ENCODE measurements at places on chromosomes 5 and 9. TPM values are rescaled to one million over a fixed set of nuclear protein-coding genes. Genes with fewer than 3 reads are reported as not detected.

DNA sequence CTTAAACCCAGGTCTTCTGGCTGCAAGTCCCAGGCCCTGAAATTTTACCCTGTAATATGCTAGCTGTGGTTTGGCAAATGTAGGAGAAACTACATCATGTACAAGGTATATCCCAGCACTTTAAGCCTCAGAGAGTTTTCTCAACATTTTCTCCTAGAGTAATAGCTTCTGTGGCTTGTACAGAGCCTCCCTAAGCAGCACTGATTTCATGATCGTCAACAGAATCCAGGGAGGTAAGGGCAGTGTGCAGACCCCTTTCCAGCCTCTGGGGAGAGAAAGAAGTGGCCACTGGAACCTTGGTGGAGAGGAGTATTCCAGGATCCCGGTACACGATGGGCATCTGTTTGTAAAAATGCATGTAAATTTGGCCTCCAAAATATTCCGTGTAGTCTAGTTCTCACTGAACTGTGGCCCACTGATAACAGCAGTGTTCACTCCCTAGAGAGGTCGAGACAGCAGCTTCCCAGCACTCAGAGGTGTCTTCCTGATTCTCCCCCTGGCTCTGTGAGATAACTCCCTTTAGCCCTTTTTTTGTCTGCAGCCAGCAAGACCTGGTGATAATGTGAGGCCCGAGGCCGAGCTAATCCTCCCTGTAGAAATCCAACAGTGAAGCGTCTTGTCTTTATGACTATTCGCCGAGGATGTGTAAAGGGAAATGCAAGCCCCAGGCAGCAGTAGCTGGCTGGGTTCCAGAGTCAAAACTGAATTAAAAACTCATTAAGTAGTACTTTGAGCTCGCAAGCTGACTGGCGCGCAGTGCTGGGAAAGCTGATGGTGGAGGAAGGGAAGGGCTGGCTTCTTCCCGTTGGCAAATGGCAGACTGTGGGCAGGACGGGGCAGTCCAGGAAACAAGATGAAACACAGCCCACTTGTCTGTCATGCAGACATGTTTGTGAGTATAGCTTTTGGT lies 59.0 kb downstream of the MAP1B start:
- peak; percentile 87 for DNase-seq

Gene EGFLAM
- total RNA-seq = not detected

GRCh38 chr9:24572406-24572805 lies 26.7 kb upstream of the IZUMO3 start:
- no peak for DNase-seq

Gene STK32A
- total RNA-seq = not detected

- no peak for DNase-seq
Measured at GRCh38 chr5:181203777-181204112, 1.3 kb downstream of the TRIM7 start.

- no peak for DNase-seq
Measured at GRCh38 chr9:34590381-34591247, 1.1 kb upstream of the CNTFR start.

Gene TRPM6
- not detected for total RNA-seq

DNA sequence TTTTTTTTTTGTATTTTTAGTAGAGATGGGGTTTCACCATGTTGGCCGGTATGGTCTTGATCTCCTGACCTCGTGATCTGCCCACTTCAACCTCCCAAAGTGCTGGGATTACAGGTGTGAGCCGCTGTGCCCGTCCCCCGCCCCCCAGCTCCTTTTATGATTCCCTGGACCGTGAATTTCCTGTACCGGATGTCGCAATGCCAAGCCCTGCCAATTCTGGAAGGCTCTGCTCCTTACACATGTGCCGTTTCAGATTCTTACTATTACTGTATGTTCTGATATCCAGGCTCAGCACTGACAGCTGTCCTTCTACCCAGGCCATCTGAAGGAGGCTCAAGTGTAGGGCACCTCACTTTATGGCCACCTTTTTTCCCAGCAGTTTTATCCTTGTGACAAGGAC lies 100.1 kb downstream of the PLCXD3 start:
- DNase-seq = no peak

Gene MARVELD2
- total RNA-seq = 0.71 TPM

DNA sequence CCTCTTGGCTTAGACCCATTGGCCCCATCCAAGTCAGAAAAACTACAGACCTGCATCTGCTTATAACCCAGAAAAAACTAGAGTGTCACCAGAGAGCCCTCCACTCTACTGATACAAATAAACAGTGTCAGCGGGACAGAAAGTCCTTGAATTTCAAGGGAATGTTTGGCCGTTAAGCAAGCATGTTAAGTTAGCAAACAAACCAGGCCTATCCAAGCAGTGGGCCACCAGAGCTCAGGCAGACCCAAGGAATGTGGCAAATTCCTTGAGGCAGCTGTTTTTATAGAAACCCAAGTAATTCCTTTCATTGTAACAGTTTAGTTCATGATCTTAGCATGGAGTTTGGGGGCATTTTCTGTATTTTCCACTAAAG lies 70.9 kb downstream of the PRLR start:
- no peak for DNase-seq

GRCh38 chr5:140969880-140970279 lies 3.6 kb downstream of the PCDHAC2 start:
- DNase-seq = no peak

- DNase-seq = no peak
Measured at GRCh38 chr5:176527246-176528222, 9.7 kb downstream of the RNF44 start.

- DNase-seq = no peak
Measured at GRCh38 chr5:151595411-151595826, 4.3 kb upstream of the FAT2 start.

- no peak for DNase-seq
Measured at GRCh38 chr5:67299231-67299735, 102.7 kb upstream of the CD180 start.

Gene POU5F2
- 1.0 TPM for total RNA-seq

Gene TSSK1B
- 0.42 TPM for total RNA-seq

- DNase-seq = no peak
Measured at GRCh38 chr5:96741891-96742309, 65.8 kb downstream of the ERAP1 start.

GRCh38 chr5:51997949-51998348 lies 614.7 kb downstream of the ISL1 start:
- DNase-seq = no peak

Gene PAM
- total RNA-seq = 267 TPM

Gene LCN9
- not detected for total RNA-seq

- no peak for DNase-seq
Measured at GRCh38 chr9:127642082-127642740, 30.1 kb downstream of the STXBP1 start.

- no peak for DNase-seq
Measured at GRCh38 chr5:60698336-60698735, 1.6 kb downstream of the DEPDC1B start.

Gene NR2F1-AS1
- 40.9 TPM for total RNA-seq

GRCh38 chr5:106254784-106255183 lies 1416.0 kb downstream of the EFNA5 start:
- DNase-seq = no peak

GRCh38 chr9:71620746-71621145 lies 147.6 kb downstream of the CEMIP2 start:
- DNase-seq = no peak

DNA sequence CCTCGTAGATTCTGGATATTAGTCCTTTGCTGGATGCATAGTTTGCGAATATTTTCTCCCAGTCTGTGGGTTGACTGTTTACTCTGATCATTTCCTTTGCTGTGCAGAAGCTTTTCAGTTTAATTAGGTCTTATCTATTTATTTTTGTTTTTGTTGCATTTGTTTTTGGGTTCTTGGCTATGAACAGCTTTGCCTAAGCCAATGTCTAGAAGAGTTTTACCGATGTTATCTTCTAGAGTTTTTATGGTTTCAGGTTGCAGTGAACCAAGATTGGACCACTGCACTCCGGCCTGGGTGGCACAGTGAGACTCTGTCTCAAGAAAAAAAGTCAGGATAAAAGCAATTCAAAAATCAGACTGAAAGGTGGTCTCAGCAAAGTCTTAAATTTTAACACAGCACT lies 188.5 kb downstream of the EPB41L4A start:
- no peak for DNase-seq

DNA sequence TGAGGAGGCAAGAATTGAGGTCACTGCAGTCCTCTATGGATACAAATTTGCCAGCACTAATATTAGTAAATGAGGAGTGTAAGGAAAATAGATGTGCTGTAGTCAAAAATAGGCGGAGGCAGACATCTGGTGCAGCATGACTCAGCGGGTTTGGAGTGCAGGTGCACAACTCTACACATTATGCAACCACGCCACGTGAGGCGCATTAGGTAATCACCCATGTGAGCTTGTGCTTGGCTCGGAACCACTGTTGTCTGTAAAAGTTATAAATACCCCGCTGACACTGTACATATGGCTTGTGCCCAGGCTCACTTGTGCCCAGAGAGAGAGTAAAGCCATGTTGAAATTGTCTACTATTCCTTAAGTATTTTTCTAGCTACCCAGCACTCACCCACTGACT lies 623.5 kb upstream of the NUDT12 start:
- DNase-seq = no peak

Gene FCN1
- not detected for total RNA-seq

GRCh38 chr9:89866701-89867100 lies 261.9 kb downstream of the GADD45G start:
- DNase-seq = no peak

DNA sequence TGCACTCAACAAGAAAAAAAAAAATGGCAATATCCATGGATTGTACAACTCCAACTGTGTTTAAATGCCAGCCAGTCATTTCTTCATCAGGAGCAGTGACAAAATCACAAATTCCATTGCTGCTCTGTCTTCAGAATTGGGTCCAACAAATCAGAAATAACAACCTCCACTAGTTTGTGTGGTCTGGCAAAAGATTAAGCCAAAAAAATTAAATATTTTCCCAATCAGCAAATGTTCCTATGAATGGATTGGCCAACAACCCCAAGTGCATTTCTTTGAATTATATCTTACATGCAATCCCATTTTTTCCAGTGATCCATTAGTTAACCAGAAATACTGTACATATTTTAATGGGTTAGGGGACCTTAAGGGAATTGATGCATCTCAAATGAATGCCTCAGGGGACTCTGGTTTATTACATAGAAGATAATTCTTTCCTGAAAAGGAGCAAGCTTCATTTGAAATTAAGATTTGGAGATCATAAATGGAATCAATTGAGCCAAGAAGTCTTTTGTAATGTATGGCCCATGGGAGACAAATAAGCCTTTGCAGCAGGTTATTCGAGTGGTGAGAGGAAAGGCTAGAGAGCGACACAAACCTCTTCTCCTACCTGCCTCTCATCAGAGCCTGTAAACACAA lies 131.8 kb downstream of the TLE1 start:
- DNase-seq = no peak

Gene PSMD5
- total RNA-seq = 53.3 TPM

DNA sequence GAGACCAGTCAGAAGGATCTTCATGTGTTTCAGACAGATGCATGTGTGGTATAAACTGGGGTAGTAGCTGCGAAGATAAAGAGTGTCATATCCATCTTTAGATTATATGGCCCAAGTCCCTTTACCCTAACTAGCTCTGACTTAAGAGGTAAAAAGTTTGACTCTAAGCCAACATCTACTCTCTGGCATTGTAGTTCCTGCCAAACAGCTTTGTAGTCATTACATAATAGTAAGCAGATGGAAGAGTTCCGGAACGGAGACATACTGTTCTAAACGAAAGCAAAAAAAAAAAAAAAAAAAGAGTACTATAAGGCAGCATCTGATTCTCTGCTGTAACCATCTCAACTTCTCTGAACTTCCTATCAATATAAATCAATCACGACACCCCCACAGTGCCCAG lies 48.8 kb downstream of the CEMIP2 start:
- DNase-seq = no peak

Gene HSD17B4
- total RNA-seq = 100 TPM

DNA sequence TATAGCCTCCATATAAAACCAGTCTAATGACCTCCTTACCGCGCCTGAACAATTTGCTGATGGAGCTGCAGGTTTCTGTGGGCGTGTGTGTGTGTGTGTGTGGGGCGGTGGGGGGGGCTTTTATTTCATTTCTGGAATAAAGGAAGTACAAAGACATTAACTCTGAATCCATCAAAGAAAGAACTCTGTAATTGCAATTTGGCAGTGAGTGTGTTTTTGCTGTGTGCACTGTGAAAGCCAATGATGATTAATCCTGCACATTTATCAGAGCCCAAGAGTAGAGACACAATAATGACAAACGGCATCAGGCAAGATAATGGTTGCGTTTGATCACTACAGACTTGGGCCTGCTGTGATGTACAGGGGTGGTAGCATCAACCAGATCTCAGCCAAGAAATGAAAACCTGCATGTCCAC lies 29.3 kb upstream of the NDFIP1 start:
- no peak for DNase-seq

- no peak for DNase-seq
Measured at GRCh38 chr9:87602933-87603643, 105.4 kb downstream of the DAPK1 start.

DNA sequence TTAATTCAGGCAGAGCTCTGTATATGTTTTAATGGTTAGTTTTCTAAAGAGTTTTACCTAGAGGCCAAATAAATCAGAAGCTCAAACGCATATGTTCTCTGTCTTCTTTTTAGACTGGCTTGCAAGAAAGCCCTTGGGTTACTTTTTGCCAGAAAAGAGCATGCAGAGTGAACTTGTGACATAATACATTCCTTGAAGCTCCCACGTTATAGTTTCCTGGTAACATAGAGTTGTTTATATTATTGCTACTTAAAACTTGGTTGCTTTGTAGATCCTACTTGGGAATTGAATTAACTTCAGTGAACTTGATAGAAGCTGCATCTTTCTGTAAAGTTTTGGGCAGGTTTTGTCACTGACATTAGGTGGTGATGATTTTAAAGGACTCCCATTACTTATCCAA lies 102.9 kb downstream of the C9orf152 start:
- DNase-seq = no peak

GRCh38 chr5:172442592-172442991 lies 11.7 kb downstream of the SH3PXD2B start:
- no peak for DNase-seq

DNA sequence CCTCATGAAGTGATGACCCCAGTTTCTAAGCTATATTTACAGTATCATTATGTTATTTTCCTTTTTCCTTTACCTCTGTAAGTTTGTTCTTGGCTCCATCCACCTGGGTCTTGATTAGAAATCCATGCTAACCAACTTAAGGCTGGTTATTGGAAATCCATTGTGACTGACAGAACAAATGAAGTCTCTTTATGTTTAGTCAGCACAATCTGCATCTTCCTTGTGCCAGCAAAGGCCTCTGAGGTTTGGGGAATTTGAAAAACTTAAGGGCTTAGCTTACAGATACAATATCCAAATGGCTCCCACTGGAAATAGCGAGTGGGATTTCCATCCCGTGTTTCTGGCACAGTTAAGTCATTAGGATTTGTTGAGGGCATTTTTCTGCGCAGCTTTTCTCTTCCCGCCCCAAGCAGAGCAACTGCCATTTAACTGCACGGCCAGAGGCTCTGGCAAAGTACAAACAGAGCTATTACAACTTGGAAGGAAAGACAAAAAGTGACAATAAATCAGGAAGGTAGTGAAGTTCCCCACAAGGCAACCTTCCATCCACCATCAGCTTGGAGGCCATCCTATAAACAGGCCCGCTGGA lies 64.2 kb downstream of the DCP2 start:
- no peak for DNase-seq

Gene ANKRD55
- total RNA-seq = not detected

Gene PCDHB10
- total RNA-seq = 7.8 TPM

Gene RETREG1
- 0.91 TPM for total RNA-seq

All from osteocyte (in vitro differentiated cells).